Pulmonary artery endothelial cell (primary cell): ENCODE measurements at places on chromosomes 3 and 15. TPM values are rescaled to one million over a fixed set of nuclear protein-coding genes. Genes with fewer than 3 reads are reported as not detected.

CCNB2 gene
- 30.1 and 55.7 TPM in 2 replicates for total RNA-seq

NR2F2 gene
- 13.6 and 22.9 TPM in 2 replicates for total RNA-seq

DNA sequence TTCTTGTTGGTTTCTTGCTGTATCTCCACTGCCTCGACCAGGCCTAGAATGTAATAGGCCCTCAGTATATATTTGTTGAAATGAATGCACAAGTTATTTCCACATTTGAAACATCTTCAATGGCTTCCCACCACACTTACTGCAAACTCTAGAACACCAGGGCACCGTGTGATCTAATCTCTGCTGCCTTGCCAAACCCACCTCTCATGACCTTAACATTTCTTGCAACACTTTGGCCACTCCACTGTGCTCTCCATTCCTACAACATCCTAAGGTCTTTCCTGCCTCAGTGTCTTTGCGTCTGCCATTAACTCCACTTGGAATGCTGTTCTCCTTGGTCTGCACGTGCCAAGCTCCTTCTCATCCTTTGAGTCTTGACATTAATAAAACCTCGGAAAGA, 14.1 kb downstream of the FRMD4B start:
- DNase-seq = no peak

DNA sequence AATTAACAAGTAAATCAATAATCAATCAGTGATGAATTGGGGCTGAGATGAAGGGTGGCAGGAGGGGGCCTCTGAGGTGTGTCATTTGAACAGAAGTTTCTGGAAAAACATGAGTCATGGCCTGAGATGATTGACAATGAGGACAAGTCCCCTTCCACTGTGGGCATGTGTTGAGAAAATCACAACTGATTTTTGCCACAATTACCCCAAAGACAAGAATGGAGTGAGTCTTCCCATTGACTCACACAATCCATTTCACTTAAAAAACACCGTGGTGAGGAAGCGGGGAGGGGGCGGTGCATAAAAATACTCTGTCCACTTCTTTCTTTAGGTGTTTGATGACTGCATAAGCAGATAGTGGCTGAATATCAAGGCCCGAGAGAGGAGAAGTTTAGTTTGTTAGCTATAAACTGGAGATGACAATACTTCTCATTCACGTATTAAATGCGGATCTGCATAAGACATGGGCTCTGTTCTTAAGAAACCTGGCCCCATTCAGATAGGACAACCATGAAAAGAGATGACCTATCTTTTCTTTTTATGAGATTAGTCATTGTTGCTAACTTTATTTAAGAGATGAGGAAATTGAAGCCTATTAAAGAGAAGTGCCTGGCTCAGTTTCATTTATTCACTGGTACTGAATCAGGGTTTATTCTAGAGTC, 34.7 kb downstream of the SHC4 start:
- DNase-seq = no peak

DNA sequence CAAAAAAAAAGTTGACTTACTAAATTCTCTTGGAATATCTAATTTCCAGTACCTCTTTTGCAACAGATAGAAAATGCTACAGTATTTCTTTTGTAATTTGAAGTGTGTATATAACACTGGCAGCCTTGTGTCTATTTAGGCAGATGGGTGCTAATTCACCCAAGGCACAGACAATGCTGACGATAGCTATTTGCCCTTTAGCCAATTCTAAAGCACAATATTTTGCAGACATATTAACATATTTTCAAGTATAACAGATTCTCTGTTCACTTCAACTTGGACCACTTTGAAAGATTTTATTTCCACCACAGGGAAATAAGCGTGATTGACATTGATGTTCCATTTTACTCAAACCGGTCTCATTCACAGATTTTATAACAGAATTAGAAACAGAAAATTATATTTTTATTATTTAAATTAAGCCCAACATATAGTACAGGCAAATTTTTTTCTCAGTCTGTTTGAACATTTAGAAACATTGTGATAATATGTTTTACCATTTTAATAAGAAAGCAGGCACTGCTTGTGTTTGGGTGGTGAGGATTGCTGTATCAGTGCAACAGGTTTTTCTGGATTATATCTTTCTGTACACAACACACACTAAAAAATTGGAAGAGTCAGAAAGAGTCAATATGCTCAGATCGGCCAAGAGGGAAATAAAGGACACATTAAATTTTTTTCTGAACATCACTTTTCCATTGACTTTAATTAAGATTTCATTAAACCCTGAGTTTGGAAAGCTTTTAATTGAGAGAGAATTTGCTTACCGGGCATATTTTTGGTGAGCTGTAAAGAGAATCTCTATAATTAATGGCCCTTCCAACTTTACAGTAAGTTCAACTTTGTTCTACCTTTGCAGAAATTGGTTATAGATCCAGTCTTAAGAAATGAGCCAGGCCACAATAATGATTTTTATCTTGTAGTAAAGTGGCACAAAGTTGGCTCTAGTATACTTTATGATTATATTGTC, 327.3 kb upstream of the NR2F2 start:
- no peak for DNase-seq

DNA sequence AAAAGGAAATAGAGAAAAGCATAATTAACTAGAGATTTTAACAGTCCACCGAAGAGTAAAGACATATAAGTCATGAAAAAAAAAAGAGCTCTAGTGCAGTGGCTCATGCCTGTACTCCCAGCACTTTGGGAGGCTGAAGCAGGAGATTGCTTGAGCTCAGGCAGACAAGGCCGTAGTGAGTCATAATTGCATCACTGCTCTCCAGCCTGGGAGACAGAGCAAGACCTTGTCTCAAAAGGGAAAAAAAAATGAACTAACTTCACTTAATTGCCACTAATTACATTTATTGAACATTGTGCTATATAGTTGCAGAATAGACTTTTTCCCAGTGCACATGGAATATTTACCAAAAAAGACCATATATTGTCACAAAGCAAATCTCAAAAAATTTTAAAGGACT, 221.8 kb downstream of the CBLB start:
- peak; percentile 1 for DNase-seq

- DNase-seq = no peak
Observed at GRCh38 chr15:72859017-72859756, 75.6 kb upstream of the ADPGK start.

- no peak for DNase-seq
Observed at GRCh38 chr3:48428572-48429316, 1.1 kb downstream of the PLXNB1 start.

- DNase-seq = no peak
Observed at GRCh38 chr15:45262906-45263461, 10.9 kb downstream of the SLC28A2 start.

DNA sequence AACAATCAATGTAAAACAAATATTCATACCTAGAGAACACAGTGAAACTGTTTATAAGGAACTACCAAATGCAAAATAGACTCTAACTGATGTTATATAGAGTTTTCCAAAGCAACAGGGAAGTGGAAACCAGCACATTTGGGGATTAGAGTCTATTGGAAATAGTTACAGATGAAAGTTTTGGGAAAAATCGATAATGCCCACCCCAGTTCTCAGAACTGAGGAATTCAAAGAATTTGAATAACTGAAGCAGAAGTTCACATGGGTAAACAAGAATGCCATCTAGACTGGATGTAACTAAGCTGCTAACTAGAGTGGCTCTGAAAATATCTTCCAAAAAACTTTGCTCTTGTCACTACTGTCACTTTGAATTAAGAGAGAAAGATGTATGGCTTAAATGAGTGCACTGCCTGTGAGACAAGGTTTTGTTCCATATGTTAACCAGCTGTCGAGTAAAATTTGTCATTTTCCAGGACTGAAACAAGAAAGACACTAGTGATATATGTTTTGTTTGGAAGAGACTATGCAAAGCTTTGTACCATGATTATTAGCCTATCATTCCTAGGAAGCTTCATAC, 9.2 kb upstream of the DENND4A start:
- DNase-seq = no peak

DNA sequence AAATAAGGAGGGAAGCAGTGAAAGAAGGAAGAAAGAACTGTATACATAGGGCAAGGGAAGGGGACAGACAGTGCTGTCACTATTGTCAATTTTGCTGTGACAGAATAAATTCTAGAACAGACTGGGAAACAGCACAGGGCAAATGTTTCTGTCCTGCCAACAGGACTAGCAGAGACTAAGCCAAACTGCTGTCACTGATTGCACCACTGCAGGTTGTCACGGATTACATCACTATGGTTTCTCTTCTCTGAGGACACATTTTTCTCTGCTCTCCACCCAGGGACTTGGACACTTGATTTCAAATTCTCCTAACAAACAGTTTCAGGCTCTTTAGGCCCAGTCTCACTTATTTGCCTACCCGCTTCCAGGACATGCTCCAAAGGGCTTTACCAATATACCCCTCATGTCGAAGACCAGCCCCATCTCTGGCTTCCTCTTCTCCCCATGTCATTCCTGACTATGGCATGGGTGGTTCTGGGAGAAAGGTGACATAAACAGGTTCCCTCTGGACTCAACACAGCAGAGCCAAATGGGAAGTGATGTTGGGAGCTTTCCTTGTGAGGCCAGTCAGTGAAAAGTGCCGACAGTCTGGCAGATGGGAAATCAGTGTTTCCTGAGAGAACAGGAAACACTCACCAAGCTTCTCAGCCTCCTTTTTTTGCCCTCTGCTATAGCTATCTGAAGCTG, 70.2 kb upstream of the ST3GAL6 start:
- peak; percentile 32 for DNase-seq
